NCI-H1105 (cell line): ENCODE measurements at places on chromosomes 11 and 22.

GRCh38 chr11:118635237-118635591 is 27.8 kb downstream of the PHLDB1 start:
- no peak for DNase-seq

- no peak for DNase-seq
Observed at GRCh38 chr11:123454060-123454651, 24.1 kb downstream of the GRAMD1B start.

DNA sequence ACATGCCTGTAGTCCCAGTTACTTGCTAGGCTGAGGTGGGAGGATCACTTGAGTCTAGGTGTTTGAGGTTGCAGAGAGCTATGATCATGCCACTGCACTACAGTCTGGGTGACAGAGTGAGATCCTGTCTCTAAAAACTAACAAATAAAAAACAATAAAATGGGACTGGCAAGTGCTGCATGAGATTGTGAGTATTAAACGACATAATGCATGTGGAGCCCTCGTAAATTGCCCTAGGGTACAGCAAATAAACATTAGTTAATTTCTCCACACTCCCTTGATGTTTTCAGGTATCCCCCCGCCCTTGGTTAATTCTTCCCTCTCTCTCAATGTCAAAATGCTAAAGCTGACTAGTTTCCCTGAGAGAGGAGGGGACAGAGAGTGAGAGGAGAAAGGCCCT is 4.9 kb upstream of the RHOG start:
- DNase-seq = no peak

DNA sequence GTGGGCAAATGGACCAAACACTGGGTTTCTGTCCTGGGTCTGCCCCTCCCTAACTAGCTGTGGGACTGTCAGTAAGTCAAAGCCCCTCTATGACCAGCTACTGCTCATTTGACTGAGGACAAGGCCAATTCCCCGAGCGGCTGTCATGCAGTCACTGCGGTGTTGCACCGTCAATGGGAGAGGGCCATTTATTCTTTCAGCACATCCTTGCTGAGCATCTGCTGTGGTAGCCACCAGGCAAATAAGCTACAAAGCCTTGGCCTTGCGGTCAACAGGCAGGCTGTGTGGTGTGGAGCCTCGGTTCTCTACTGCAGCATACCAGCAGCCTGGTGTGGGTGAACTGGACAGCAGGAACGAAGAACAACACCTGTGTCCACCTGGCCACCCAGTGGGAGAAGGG is 25.8 kb upstream of the SERPIND1 start:
- DNase-seq = no peak

GRCh38 chr22:46791201-46791731 is 28.8 kb downstream of the TBC1D22A start:
- no peak for DNase-seq

GRCh38 chr11:78954261-78954660 is 379.6 kb upstream of the NARS2 start:
- DNase-seq = no peak
